ENCODE measurements at places on chromosomes 2 and 18.

DNA sequence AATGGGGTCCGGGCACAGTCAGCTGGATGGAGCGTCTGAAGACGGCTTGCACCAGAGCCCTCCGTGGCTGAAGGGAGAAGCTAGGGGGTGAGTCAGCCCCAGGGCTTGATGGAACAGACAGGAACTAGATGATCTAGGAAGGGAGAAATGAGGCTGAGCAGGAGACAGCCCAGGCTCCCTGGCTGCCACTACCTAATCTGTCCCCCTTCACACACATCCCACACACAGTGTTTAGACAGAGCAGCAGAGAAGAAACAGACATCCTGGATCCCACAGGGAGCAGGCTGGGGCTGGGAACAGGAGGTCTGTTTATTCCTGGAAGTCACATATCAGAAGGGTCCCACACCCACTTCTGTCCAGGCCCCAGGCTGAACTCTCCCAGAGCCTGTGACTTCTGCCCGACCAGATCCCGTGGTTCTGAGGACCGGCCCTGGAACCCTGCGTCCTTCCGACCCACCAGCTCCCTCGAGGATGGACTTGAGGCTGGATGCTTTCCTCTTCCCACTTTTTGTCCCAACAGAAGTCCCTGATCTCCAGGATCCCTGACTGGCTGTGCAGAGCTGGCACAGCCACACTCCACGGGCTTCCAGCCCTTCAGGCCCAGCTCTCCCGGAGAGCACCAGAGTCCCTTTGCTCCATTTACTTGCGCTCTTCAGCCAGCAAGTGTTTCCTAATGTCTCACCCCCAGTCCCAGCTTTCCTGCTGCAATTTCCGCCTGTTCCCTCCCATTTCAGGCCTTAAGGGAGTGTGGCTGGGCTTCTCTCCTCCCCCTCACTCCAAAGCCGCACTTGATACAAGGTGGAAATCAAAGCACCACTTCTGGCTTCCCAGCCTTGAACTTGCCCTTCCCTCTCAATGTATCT, 1.5 kb upstream of the GPBAR1 start:
- DNase-seq = no peak

DNA sequence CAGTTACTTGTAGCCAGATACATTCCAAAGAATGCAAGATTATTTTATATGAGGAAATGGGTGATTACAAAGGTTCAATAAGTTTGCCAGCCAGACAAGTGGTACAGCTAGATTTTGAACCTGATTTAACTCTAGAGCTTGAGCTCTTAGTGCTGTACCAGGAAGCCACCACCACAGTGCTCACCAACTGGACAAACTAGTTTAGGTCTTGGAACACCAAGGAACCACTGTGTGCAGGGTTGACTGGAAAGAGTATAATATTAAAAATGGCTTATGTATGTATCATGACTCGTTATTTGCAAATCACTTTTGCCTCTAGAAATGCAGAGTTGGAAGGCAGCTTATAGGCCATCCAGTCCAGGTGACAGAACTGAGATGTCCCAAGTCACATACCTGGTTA, 177.2 kb downstream of the TXNL1 start:
- DNase-seq = no peak

- no peak for DNase-seq
These were observed 90.6 kb upstream of the ZCCHC2 start for GRCh38 chr18:62432176-62432575.

GRCh38 chr2:237134321-237135230, 48.9 kb downstream of the COPS8 start:
- peak; percentile 21 for DNase-seq

GRCh38 chr2:183519371-183520056, 395.3 kb downstream of the NUP35 start:
- no peak for DNase-seq

DNA sequence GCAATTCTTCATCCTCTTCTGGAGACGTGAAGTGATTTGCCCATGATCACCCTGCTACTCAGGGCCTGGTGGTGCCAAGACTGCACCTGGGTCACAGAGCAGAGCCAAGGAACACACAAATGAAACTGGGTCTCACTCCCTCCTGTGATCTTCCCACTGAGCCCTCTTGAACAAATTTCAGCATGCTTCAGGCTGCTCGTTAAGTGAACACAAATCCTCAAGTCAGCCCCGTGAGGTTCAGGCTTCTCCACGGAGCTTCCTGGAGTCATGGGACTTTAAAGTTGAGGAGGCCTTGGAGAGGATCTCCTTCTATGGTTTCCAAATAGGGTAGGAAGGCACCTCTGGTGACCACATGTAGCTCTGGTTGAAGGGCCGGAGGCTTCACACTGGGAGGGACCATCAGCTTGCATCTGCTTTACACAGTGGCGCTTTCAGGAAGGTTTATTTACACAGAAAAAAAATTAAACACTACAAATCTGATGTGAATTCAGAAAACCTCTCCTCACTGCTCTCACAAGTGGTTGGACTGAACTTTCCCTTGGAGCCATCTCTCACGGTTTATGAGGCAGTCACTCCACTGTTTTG, 255.4 kb downstream of the LOXHD1 start:
- DNase-seq = no peak

DNA sequence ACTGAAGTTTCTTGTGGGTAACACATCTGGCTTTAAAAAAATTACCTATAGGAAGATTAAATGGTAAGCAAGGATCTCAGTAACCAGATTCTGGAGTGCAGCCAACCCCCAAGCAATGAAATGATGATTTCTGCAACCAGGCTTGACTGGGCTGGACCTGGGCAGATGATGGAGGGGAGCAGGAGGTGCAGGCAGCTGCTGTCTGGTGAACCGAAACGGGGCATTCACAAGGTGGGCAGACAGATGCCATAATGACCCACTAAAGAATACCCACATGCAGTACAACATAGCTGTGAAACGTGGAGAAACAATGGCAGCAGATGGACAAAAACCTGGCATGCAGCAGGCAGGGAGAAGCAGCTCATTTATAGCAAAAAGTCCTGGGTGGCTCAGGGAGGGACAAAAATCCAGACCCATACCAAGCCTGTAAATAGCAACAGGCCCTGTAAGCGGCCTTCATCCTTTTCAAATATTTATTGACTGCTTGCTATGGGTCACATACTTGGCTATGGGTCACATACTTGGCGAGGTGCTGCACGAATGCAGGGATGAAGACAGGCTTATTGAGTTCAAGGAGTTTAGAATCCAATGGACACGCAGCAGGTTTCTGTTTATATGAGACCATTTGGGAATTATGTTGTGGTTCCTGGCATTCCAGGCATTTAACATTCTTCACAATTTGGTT, 244.7 kb downstream of the HRH4 start:
- no peak for DNase-seq

DNA sequence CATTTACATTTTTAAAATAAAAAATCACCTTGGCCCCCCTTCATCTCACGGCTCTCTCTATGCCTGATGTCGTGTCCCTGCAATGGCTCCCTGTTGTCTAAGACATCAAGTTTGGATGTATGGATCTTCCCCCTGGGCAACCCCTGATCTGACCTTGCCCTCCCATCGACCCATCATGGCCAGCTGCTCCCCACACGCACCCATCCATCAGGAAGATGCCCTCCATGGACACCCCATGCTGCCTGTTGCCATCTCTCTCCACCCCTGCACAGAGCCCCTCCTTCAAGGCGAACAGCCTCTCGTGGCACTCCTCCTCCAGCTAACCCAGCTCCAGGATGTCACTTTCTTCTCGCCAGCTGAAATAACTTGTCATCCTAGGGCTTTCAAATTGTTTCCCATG, 59.5 kb downstream of the DPYSL5 start:
- DNase-seq = no peak

- no peak for DNase-seq
These were observed 149.7 kb downstream of the BCL2 start for GRCh38 chr18:63169853-63170252.

DNA sequence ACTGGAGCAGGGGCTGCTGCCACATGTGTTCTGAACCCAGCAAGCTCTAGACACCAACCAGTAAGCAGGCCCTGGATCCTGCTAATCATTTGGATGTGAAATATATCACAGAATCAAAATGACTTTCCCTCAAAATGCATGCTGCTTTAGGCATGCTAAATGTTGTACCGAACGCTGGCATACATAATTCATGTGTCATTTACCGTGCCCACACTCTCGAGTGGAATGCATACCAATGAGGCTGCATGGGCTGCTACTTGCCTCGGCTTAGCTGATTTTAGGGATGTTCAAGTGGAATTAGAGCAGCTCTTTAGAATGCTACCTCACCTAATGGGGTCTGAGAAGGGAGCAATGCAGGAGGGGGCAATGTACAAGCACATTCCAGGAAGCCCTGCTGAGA, 509.6 kb upstream of the RAB6C start:
- DNase-seq = no peak

Data from activated CD8-positive, alpha-beta memory T cell treated with anti-CD3 and anti-CD28 coated beads, Interleukin-2, amount 10 ng/mL, durations not matched to agents 7 days and 5 days (primary cell).